ENCODE measurements at places on chromosomes 6 and 20.
A peak's percentile ranks its signal among the peaks of the same experiment; 100 is the strongest.

GRCh38 chr6:138063726-138064125 lies 43.5 kb downstream of the PERP start:
- DNase-seq: no peak

GRCh38 chr6:43770372-43771209 lies 580 bp downstream of the VEGFA start:
- DNase-seq: peak; percentile 75

GRCh38 chr20:57908226-57908625 lies 198.4 kb upstream of the PMEPA1 start:
- DNase-seq: no peak

- peak; percentile 51 for DNase-seq
Observed at GRCh38 chr6:51283723-51284355, 465.2 kb downstream of the TFAP2B start.

DNA sequence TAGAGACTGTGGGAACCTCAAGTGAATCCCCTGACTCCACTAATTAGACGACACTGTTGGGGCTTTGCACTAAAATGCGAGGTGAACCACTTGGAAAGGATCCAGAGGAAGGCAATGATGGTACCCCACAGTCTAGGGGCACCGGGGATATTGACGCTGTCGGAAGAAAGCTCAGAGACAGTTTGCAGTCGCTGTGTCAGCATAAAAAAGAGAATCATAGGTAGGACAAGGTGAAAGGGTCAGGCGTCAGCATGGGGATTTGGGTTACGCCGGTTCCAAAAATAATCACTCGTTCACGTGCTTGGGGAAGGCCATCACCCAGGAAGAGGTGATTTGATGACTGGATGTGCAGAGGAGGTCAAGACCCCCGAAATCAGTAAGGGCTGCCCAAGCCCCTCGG lies 598.0 kb upstream of the NOX3 start:
- no peak for DNase-seq

DNA sequence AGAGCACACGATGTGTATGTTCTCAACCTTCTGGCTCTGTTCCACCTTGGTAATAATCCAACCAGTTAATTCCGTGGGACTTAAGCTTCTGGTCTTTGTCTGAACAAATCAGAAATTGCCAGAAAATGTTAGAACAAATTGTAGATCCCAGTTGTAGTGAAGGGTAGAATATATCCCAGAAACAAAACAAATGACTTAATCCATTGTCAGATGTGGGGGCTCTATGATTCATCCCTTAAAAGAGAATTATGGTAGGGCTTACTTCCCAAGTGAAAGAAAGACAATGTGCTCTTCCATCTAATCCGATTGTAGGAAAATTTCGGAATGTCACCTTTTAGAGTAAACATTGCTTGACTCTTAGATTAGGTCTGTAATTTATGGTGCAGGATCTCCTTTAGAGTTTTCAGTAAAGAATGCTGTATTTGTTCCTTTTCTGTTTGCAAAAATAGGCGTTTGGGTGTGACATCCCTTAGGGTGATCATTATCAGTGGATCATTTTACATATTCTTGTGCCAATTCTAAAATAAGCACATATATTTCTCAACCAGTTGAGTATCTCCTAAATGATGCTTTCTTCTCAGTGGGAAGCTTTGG lies 234.5 kb upstream of the ZNF217 start:
- DNase-seq: no peak

- DNase-seq: no peak
Observed at GRCh38 chr6:139779988-139780774, 405.7 kb upstream of the CITED2 start.

DNA sequence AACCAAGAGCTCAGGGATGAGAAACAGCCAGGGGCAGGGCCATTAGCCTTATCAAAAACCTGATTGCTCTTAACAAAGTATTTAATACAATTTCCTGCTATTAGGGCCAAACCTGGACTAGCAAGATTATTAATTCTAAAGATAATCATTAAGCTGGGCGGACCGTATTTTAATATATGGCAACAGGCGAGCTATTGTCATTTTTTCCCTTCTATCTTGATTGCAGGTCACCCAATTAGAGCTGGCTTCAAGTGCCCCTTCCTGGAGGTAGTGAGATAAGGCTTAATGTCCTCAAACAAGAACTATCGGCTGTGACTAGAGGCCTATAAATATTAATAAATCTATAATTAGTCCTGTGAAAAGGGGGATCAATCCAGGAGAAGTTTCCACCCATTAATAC lies 66.0 kb upstream of the BLCAP start:
- no peak for DNase-seq

DNA sequence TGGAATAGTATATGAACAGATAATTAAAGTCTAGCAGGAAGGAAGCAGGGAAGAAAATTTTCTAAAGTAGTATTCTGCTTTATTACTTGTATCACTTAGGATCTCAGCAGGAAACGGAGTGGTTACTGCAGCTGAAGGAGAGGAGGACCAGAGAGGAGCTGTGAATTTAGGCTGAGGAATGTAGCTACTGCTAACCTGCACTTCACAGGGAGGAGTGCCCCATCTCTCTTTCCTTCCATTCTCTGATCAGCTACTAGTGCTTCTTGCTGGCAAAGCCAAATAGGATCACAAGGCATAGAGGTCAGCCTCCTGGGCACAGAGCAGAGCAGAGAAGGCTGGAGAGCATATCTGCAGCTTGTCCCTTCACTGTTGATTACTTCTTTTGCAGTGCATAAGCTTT lies 205.3 kb upstream of the ASCC3 start:
- DNase-seq: no peak

- no peak for DNase-seq
Observed at GRCh38 chr6:100035873-100036653, 42.0 kb upstream of the MCHR2 start.

GRCh38 chr20:34368547-34368946 lies 5.5 kb downstream of the ITCH start:
- no peak for DNase-seq

DNA sequence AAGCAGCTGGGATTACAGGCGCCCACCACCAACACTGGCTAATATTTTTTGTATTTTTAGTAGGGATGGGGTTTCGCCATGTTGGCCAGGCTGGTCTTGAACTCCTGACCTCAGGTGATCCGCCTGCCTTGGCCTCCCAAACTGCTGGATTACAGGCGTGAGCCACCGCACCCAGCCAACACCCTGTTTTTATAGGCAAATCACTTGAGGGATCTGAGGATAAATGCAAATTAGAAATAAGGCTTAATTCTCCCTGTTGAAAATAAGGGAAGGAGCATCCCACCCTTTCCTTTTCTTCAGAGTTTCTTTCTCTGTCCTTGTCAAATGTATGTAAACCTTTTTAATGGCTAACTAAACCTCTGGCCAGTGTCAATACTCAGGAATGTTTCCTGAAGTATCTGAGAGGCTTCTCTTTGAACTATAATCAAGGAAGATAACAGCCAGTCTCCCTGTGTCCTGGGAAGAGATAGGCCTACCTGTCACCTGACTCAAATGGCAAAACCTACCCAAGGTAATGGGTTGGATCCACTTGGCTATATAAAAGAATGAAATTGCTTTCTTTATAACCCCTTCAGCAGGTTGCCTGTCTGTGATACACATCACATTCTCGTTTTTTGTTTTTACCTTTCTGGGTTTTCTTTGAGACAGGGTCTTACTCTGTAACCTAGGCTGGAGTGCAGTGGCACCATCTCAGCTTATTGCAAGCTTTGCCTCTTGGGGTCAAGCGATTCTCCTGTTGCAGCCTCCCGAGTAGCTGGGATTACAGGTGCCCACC lies 64.5 kb upstream of the TNFAIP3 start:
- no peak for DNase-seq

- peak; percentile 94 for DNase-seq
Observed at GRCh38 chr20:31894980-31895675, 24.7 kb downstream of the TTLL9 start.

- DNase-seq: no peak
Observed at GRCh38 chr6:52720321-52720720, 43.0 kb downstream of the GSTA2 start.

DNA sequence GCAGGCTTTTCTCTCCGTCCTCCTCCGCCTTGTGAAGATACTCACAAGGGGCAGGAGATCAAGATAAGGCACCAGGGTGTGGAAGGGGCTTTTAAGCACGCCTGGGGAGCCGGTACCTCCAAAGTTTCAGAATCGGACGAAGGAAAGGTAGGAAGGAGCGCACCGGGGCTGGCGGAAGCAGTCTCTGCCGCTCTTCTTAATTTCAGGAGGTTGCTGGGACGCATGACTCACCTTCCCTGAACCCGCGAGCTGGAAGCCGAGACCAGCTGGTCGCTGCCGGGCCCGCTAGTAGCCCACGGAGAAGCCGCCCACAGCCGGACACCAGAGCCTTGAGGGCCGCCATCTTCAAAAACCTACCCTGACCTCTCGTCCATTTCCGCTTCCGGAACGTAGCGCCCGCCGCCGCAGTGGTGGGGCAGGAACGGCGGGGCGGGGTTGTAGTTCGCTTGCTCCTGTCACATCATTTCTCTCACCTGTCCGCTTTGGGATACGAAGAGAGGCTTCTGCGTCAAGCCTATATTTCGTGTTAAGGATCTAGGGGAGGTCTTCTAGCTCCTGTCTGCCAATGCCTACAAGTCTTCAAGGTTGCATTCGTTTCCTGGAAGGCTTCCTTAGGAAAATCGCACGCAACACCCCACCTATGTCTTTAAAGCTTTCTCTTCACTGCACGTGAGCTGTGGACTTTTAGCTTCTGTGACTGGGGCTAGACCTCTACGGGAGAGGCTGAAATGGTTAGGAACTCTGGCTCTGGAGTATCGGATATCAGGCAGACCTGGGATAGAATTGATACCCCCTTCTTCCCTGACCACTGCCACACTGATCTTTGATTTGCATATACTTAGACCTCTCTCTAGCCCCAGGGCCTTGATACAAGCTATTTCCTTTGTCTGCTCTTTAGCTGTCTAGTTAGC lies at the start of gene MRPS18A:
Gene MRPS18A (minus strand): TSS at position 355 of the 911 bp plus-strand sequence. CDS start 12 bp downstream, at position 343.
- peak; percentile 91 for DNase-seq

DNA sequence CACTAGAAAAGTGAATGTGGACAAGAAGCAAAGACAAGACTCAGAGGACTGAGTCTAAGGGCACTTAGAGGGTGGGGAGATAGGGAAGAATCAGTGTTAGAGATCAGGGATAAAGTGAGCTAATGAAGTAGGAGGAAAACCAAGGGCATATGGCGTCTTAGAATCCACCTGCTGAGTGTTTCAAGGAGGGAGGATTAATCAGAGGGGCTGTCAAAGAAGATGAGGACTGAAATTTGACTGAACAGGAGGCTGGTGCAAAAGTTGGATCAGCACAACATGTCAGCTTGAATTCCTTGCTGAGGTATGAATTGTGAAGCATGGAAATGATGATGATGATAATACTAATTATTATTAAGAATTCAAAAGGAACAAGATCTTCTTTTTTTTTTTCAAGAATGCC lies 39.4 kb downstream of the PLCB4 start:
- DNase-seq: no peak

DNA sequence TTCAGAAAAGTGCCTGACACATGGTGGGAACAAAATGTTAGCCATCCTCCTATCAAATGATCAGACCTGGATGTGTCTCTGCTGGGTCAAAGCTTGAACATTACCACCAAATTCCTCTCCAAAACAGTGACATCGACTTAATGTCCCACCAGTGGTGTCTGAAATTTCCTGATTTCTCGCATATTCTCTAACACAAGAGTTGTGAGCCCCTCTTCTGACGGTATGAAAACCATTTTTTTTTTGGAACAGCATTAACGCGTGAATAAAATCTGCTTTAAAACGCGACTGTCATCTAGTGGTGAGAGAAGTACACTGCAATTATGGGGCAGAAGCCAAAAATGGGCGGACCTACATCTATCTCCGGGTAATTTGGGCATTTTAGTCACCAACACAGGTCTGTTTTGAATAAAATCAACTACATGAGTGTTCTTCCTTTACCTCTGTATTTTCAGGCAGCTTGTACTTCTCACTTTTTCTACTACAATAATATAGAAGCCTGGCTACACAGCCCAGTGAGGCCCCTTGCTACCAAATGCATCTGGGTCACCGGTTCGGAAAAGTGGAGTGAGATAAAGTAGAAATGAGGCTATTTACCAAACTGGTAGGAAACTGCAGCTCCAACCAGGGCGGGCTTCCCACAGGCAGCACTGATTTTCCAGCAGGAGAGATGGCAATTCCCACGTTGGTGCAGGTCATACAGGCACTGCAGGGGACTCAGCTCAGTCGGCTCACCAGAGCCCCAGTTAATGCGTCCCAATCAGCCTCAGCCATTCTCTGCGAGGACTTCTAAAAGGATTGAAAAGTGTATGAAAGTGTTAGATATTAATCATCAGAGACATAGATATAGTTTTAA lies 27.4 kb downstream of the MGME1 start:
- peak; percentile 86 for DNase-seq

DNA sequence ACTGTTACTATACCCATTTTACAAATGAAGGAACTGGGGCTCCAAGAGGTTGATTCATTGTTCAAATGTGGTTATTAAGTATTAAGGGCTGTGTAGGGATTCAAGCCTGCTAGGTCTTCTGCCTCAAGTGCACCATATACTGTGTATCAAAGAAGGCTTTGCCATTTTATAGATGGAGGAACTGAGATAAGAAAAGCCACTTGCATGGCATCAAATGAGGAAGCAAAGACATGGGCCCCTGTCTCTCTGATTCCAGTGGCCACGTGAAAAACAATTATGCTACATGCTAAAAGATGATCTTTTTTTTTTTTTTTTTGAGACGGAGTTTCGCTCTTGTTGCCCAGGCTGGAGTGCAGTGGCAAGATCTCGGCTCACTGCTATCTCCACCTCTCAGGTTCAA lies 67.0 kb downstream of the TMEM200A start:
- DNase-seq: peak; percentile 71

GRCh38 chr6:33914645-33915044 lies 110.8 kb upstream of the MLN start:
- peak; percentile 78 for DNase-seq

DNA sequence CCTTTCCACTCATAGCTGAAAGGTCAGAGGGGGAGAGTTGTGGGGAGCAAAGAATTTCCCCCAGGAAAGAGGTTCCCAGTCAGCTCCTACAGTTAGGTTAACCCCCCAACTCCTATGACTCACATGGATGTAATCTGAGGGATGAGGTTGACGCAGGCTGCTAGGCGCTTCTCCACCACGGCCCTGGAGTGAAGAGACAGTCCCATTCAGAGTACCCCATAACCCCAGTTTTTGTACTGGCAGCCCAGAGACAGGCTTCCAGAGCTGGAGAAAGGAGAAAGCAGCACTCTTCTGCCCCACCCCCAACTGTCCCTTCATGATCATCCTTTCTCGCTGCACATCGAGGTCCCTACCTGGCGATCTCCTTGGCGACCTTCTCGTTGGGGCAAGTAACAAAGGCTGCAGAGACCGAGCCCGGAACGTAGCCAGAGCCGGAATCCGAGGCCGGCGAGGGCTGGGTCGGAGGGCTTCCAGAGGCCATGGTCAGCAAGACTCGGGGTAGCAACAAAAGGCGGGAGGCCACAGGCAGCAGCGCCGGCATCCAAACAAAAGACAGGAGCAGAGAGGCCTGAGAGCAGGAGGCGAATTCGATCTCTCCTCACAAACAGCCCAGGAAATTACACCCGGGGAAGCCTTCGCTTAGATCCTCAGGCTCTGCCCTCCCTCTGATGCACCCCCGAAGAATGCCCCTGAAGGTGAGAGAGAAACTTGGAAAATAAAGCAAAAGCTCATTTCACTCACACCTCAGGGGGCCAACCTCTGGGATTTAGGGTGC lies 592 bp downstream of the CUTA start:
- DNase-seq: no peak

Data from hematopoietic multipotent progenitor cell treated with erythropoietin and hydrocortisone succinate and interleukin-3 and kit ligand, for 4 days (in vitro differentiated cells).